ENCODE measurements at places on chromosomes 13 and 19.
A peak's percentile ranks its signal among the peaks of the same experiment; 100 is the strongest.

GRCh38 chr19:31166206-31166605, 183.0 kb downstream of the TSHZ3 start:
- no peak for DNase-seq

DNA sequence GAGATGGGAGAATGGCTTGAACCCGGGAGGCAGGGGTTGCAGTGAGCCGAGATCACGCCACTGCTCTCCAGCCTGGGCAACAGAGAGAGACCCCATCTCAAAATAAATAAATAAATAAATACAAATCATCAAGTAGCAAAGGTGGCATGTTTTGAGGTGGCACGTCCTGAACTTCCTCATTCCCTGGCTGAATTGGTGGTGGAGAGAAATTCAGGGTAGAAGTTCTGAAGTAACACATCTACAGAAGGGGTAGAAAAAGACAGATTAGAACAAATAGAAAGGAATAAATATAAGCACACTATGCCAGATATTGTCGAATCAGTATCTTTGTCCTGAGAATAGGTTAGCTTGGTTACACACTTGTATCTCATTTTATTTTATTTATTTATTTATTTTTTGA, 6.3 kb downstream of the IFI30 start:
- DNase-seq = no peak

DNA sequence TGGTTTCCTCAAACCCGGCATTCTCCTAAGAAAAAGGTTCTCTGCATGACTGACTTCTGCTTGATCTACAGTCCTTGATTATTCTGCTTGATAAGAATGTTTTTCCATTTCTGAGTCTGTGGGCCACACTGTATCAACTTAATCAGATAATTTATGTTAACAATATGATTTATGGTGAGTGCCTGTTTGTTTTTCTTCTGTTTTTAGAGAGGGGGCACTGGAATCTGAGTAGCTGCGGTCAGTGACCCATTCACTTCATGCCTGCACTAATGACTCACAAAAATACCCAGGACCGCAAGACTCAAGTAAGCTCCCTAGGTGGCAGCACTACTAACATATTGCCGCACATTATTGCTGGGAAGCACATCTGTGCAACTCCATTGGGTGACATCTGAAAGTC, 542.3 kb upstream of the ATXN8OS start:
- no peak for DNase-seq

- no peak for DNase-seq
Observed at GRCh38 chr19:7701654-7702457, at the start of gene FCER2. TSS of gene FCER2 (minus strand) at chr19:7702131. CDS start at chr19:7699760, 2,371 bp downstream.

- no peak for DNase-seq
Observed at GRCh38 chr19:1636325-1637236, 15.8 kb downstream of the TCF3 start.

DNA sequence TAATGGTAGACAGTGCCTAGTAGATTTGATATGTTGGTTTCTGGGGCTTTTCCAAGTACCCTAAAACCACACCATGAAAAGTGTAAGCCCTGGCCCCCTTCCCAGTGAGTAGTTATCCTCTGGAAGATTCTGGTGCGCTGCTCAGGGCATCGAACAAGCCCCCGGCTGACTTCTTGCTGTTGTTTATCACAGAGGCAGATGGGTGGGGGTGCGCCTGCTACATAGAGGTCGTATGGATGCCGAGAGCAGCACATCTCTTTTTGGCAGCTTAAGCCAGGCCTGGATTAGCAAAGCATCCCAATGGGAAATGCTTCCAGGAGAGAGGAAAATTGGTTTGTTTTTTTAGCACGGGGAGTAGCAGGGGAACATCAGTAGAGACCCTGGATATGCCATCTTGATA, 26.3 kb upstream of the SPATA13 start:
- no peak for DNase-seq

DNA sequence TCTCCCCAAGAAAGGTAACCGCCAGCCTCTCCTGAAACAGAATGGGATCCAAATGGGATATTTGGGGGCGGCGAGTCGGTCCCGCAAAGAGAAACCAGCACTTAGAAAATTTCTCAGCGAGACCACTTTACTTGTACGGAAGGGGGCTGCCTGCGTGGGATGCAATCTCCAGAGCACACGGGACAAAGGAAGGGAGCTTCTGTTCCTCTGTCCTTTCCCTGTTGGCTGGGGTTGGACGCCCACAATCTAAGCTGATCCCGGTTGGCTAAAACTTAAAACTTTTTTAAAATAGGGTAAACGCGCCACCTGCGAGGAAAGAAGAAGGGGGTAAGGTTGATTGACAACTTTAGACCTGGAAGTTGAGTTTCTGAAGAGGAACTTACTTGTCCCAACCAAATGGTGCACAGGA, 826 bp upstream of the BSG start:
- DNase-seq = no peak

- DNase-seq = no peak
Observed at GRCh38 chr13:83538636-83539035, 343.6 kb downstream of the SLITRK1 start.

- no peak for DNase-seq
Observed at GRCh38 chr13:46852168-46852567, 44.7 kb downstream of the HTR2A start.

- peak; percentile 33 for DNase-seq
Observed at GRCh38 chr19:13033819-13034611, 38.7 kb downstream of the NFIX start.

GRCh38 chr19:6069268-6069791, 41.0 kb downstream of the RFX2 start:
- DNase-seq = no peak

DNA sequence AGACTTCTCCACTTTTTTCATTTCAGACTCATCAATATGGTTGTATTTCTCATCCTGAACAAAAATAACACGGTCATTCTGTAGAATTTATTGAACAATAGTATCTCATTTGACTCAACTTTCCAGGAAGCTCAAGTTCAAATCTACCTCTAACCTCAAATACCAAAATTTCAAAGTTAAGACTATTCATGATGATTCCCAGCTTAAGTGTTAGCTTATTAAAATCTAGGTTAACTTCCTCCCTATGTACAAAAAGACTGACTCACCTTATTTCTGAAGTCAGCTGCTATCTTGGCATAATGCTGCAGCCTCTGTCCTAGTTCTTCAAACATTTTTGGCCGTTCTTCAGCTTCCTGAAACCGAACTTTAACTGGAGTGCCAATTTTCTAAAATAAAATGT, 23.2 kb downstream of the HSPH1 start:
- DNase-seq = no peak

GRCh38 chr13:71524245-71524612, 342.8 kb downstream of the DACH1 start:
- DNase-seq = no peak

- no peak for DNase-seq
Observed at GRCh38 chr13:44800626-44801025, 188.6 kb downstream of the NUFIP1 start.

DNA sequence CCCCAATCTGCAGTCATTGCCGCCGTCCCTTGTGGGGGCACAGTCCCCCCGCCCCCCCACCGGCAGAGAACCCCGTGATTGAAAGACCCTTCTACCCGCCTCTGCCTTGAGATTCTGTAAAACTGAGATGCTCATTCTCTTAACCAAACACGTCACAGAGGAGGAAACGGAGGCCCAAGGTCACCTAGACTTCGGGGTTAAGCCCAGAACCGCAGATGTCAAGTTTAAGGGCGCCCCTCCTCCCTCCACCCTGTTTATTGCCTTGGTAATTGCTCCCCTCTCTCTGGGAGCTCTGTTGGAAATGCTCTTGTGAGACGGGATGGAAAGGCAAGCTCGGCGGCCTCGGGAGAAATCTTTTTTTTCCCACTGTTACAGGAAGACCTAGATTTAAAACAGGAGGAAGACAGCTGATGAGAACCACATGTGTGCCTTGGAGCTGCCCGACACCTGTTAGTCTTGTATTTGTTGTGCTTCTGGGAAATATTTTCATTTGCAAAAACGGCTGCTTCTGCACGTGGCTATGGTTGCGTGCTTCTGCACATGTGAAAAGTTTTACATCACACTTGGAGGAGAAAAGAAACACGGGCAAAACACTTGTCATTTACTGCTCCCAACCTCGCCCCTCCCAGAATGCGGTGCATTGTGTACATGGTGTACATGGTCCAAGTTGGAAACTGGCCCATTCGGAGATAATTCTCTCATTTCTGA, 1.1 kb upstream of the MED26 start:
- DNase-seq = no peak

DNA sequence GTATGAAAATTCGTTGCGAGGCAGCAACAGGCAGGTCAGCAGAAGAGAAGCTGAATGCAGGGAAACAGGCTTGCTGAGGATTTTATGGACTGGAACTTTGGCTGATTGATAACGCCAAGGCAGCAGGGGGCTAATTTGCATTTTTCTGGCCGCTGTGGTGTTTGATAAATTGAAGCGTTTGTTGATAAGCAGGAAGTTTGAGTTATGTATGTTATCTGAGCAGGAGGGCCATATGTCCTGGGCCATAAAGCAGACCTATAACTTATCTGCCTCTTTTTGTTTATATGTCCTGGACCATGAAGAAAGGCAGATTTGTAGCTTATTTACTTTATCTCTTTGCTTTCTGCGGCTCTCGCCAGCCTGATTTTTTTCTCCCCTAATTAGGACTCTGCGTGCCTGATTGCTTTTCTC, 65.9 kb downstream of the ZNF627 start:
- DNase-seq = no peak

GRCh38 chr19:45153339-45154063, 7.3 kb downstream of the NKPD1 start:
- no peak for DNase-seq

DNA sequence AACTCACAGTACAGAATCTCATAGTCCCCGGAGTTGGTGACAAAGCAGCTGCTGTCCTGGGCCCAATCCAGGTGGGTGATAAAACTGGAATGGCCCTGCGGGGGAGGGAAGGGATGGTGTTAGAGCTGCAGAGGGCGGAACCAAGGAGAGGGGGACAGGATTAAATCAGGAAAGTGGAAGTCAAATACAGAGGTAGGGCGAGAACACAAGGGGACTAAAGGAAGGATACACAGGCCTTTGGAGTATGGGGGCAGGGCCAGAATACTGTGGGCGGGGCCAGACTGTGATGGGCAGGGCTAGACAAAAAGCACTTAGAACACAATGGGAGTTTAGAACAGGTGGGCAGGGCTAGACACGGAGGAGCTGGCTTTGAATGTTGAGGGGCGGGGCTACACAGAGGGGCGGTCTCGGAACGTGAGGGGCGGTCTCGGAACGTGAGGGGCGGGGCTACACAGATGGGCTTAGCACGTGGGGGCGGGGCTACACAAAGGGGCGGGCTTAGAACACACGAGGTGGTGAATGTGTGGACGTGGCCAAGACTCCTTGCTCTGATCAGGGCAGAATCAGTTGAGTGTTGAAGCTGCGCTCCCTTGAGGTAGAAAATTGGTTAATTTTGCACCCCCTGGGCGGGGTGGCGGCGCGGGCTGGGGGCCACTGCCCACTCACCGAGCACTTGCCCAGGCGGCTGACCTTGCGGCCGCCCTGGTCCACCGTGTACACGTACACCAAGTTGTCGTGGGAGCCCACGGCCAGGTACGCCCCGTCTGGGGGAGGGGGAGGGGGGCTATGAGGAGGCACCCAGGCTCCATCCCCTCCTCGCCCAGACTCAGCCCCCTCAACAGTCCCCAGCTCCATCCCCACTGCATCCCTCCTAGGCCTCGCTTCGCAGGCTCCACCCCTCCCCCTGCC, 14.0 kb upstream of the GPR4 start:
- DNase-seq = peak; percentile 68

DNA sequence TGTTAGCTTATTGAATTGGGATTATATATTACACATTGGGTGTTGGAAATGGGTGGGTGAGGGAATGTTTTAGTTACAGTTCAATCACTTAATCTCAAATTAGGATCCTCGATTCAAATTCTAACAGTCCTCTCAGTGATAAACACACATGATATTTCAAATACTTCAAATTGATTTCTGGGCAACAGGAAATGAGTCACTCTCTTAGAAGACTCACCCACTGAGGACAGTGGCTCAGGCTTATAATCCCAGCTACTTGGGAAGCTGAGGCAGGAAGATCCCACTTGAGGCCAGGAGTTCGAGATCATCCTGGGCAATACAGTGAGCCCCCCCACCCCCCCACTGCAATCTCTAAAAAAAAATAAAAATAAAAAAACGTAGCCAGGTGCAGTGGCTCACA, 435.3 kb downstream of the KLF12 start:
- no peak for DNase-seq

GRCh38 chr19:12481781-12482508, 2.7 kb downstream of the ZNF709 start:
- no peak for DNase-seq

GRCh38 chr13:24267274-24267673, 42.1 kb upstream of the C1QTNF9 start:
- no peak for DNase-seq

GRCh38 chr19:38691938-38692457, 44.5 kb downstream of the ACTN4 start:
- DNase-seq = no peak

Data from stimulated activated CD4-positive, alpha-beta T cell treated with anti-CD3 and anti-CD28 coated beads, Interleukin-1b, Interleukin-23, amount 100 ng/mL, for 1 hour (primary cell).